ENCODE measurements at places on chromosomes 2 and 18.

GRCh38 chr2:168948621-168949212 lies 47.6 kb downstream of the G6PC2 start:
- no peak for DNase-seq

DNA sequence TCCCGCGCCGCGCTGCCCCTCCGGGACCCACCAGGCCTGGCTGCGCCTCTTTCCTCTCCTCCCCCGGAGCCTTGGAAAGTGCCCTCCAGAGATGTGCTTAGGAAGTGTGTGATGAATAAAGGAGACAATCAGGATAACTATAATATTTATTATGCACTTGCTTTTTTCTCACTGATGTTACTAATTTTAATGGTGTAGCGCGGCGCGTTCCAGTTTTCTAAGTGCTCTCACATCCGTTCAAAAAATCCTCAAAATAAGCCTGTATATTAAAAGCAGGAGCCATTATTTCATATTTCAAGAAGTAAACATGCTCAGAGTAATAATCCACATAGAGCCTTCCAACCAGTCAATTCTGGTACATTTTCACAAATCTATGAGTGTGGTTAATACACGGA lies 941 bp upstream of the MPPE1 start:
- DNase-seq, result no peak

- no peak for DNase-seq
Measured at GRCh38 chr2:241204490-241204889, 16.0 kb downstream of the ANO7 start.

DNA sequence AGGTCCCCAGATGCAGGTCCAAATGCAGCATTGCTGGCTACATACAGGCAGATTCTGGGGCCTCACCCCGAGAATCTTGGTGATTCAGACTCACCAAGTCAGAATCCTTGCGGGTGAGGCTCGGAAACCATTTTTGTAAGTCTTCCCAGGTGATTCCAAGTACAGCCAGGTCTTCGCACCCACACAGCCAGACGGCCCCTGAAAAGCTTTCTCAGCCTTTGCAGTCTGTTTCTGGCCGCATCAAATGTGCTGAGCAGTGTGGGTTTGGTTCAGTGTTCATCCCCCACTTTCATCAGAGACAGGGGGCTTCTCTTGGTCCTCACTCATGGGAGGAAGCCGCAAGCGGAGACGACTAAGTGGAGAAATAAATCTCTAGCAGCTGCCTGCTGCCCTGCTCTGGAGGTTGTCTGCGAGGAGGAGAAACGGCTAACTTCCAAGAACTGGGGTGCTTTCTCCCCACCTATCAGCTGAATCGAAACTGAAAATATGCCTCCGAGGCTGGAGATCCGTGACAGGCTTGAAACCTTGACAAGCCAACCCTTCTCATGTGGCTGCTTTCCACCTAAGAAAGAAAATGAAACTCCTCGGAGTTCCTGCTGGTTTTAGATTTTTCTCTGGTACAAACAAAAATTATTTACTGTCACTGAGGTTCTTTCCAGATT lies 8.9 kb upstream of the TMEM185B start:
- DNase-seq, result no peak

DNA sequence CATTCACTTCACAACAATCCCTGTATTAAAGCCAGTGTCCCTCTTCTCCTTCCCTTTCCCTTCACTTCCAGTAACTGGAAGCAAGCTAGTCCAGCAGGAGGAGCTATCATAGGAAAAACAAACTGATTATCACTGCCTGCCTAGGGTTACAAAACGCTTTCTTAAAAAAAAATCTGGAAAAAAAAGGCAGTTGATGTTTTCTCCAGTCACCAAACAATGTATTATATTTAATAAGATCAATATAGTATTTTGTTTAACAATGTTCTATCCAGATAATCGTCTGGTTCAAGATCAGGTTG lies 78.8 kb upstream of the ITGB6 start:
- DNase-seq, result no peak

DNA sequence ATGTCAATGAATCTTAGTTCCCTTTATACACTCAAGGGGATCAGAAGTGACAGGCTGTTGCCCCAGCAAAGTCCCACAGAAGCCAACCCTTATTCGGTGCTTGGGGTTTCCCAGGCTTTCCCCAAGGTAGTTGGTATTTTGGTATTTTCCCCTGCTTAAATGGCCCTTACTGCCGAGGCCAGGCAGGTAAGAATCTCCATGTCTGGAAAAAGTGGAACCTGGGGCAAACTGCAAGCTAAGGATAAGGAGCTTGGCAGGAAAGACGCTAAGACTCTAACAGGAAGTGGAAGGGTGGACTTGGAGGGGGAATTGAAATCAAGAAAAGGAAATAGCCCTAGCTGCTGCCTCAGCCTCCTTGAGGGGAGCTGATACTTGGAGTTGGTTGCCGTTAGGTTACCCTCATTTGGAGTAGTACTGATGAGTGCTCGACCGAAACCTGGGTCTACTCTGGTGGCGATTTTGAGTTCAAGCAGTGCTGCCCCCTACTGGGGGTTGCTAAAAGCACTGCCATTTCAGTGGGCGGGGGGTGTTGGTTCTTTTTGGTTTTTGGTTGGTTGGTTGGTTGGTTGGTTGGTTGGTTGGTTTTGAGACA lies 3.3 kb upstream of the GPBAR1 start:
- DNase-seq, result no peak

- peak; percentile 30 for DNase-seq
Measured at GRCh38 chr2:212686285-212686895, 147.8 kb upstream of the ERBB4 start.

GRCh38 chr2:237919593-237919992 lies 47.2 kb upstream of the UBE2F start:
- DNase-seq, result no peak

- DNase-seq, result no peak
Measured at GRCh38 chr2:62462211-62462610, 43.8 kb downstream of the TMEM17 start.

GRCh38 chr2:117885308-117885707 lies 70.8 kb downstream of the DDX18 start:
- no peak for DNase-seq

GRCh38 chr2:173884025-173884802 lies 81.0 kb downstream of the SP3 start:
- DNase-seq, result peak; percentile 69

DNA sequence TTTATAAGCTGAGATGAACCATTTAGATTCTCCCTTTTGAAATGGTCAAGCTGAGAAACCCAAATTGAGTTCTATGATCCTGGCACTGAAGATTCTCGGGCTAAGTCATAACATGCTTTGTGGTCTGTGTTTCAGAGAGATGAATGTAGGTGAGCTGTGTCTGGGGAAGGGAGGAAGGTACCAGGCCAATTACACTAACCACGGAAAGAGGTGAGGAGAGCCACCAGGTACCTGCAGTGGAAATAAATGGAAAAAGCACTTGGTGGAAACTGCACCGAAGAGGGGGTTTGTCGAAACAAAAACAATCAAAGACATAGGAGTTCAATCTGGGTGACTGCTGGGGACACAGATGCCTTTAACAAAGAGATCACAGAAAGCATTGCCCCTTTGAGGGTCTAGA lies 963 bp upstream of the MRPL44 start:
- no peak for DNase-seq

DNA sequence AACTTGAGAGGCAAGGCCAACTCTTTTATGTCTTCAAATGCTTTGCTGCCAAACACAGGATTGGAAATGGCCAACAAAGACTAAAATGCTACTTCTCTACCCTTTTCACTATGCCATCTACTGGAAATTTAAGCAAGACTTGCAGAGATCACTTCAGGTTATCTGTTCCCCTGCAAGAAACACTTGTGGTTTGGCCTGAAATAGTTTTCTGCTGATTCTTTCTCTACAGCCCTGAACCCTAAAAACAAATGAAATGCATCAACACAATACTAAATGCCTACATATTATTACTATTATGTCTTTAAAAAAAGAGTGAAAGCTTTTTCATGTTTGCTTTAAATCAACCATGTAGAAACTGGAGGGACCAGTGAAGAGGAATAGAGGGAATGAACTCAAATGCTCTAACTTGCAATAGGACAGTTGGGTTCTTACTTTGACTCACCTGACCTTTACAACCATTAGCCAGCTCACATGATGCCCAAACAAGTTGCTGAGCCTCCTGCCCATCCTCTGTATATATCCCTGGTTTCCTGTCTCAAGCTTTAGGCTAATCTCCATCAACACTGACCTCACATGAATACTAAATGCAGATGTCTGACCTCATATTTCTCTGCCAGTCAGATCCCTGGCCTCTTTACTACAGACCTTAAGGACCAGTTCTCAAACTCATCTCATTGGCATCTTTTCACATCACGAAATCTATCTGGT lies 17.5 kb upstream of the ADAM17 start:
- no peak for DNase-seq

- no peak for DNase-seq
Measured at GRCh38 chr2:96203130-96204028, 5.2 kb downstream of the STARD7 start.

DNA sequence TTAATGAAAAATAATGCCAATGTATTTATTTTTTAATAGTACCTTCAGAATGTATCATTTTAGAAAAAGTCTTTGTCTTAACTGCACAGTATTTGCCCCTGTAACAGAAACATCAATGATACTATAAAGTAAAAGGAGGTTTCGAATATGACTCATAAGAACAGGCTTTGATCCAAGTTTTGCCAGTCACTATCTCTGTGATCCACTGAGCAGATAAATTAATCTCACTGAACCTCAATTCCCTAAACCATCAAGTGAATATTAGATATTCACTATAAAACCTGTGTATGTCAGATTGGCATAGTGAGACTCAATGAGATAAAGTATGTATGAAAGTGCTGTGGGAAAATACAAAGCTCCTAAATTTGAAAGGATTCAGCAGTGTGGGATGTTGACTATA lies 292.1 kb downstream of the EXOC6B start:
- no peak for DNase-seq

- no peak for DNase-seq
Measured at GRCh38 chr2:55063713-55064323, 13.6 kb upstream of the RTN4 start.

- no peak for DNase-seq
Measured at GRCh38 chr2:43539436-43539835, 56.4 kb downstream of the THADA start.

DNA sequence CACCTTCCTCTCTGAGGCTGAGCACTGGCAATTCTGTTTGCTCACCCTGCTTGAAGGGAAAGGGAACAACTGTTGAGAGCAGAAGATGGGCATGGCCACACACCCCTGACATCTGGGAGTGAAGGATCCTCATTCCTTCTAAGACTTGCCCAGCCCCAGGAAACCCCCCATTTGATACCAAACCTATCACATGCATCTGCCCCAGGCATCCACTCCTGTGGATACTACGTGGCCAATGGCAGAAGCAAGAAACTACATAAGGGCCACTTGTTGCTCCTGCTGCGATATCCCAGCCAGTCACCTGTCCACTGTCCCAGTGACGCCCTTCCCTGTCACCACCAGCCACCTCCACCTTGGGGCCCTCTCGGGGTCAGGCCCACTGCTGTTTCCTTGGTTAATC lies 185.2 kb downstream of the SMAD2 start:
- DNase-seq, result no peak

DNA sequence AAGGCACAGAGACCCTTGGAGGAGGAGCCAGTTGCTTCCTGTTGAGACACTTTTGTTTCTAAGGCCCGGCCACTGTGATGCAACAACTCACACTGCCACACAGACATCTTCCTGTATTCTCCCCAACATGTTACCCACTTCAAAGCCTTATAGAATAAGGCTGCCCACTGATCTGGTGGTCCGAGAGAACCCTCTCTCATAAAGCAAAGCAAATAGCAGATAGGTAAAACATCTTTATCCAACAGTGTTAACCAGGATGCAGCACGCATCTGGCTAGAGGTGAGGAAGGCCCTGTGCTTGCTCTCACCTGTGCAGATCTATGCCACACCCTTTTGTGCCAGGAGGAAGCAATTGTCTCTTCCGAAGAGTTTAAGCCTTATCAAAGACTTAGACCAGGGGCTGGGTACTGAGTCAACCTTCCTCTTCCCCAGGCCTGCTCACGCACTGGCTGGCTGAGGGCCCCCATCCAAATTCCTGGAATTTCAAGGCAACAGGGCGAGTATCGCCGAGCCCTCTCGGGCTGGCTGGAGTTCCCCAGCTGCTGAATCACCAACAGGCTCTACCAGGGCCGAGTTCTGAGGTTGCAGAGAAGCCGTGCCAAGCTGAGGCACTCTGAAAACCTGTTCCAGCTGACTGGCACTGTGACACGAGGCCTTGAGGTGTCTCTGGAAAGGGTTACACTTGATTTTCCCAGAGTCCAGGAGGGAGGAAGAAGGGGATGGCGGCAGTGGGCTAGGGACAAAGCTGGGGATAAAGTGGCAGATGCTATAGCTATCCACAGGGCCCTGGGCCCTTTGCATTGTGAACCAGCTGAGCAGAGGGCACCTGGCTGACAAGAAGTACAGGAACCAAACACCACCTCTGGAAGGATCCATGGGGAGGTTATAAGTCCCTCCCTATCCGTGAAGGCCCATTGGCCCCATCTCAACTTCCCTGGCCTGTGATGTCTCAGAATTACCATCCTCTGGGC lies 29.3 kb downstream of the TGFA start:
- DNase-seq, result no peak

GRCh38 chr2:190635781-190636180 lies 13.1 kb upstream of the NAB1 start:
- no peak for DNase-seq

GRCh38 chr2:225326969-225327368 lies 72.5 kb upstream of the NYAP2 start:
- no peak for DNase-seq

- DNase-seq, result peak; percentile 81
Measured at GRCh38 chr2:127675331-127676261, at the start of gene LIMS2. LIMS2 (minus strand) TSS chr2:127675530; CDS start chr2:127675024, 506 bp downstream.

GRCh38 chr2:11985817-11986566 lies 239.6 kb downstream of the LPIN1 start:
- DNase-seq, result no peak

- DNase-seq, result no peak
Measured at GRCh38 chr2:174776223-174776622, 12.0 kb upstream of the CHRNA1 start.

GRCh38 chr2:135091681-135092080 lies 39.6 kb downstream of the RAB3GAP1 start:
- DNase-seq, result no peak

GRCh38 chr18:13464432-13465123 lies 246.0 kb downstream of the LDLRAD4 start:
- DNase-seq, result peak; percentile 66

GRCh38 chr18:75162467-75162866 lies 46.5 kb downstream of the PTGR3 start:
- peak; percentile 34 for DNase-seq

DNA sequence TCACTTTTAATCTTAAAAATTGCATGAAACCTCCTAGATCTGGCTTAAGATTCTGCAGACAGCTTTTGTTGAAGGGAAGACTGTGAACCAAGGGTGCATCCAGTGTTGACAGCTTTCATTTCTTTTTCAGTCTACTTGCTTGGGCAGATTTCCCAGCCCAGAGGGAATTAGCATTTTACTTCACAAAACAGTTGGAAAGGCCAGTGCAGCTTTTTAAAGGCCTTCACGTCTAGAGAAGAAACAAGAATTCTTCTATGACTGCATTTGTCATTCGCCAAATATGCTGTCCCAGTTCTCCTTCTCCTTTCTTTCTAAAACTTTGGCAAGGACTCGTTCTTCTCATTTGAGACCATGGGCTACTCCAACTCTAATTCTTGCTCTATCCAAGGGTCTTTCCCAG lies 17.4 kb downstream of the NTSR2 start:
- DNase-seq, result no peak
